ENCODE measurements at places on chromosomes 11 and 22.
A peak's percentile ranks its signal among the peaks of the same experiment; 100 is the strongest.

- no peak for DNase-seq
Measured at GRCh38 chr22:22241554-22241898, 3.1 kb upstream of the VPREB1 start.

DNA sequence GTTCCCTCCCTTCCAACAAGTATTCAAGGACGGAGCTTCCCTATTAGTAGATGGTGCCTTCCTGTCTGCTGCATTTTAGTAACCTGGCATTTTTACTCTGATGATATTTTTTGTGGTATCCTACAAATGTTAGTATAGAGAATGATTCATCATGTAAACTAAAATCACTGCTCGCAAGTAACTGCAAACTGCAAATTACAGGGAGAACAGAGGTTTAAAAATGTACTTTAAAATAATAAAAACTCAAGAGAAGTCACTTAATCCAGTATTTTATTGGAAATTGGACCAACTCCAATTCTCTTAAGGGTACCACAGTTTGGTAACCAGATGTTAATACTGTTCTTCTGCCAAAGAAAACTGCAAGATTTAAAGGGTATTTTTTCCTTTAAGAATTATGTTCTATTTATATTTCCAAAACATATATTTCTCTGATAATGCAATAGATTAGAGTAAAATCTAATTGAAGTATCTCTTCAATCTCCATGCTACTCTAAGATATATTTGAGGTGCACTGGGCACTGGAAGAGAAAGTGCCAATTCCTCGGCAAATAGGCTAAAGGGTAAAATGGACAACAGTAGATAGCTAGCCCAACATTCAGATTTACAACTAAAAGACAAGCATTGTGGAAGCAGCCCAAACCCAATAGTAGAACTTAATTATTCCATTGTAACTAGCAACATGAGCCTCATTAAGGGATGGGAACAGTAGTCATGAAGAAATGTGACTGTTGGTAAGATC lies 298.0 kb downstream of the TTC28 start:
- no peak for DNase-seq

GRCh38 chr11:133784359-133784758 lies 61.0 kb downstream of the SPATA19 start:
- no peak for DNase-seq

DNA sequence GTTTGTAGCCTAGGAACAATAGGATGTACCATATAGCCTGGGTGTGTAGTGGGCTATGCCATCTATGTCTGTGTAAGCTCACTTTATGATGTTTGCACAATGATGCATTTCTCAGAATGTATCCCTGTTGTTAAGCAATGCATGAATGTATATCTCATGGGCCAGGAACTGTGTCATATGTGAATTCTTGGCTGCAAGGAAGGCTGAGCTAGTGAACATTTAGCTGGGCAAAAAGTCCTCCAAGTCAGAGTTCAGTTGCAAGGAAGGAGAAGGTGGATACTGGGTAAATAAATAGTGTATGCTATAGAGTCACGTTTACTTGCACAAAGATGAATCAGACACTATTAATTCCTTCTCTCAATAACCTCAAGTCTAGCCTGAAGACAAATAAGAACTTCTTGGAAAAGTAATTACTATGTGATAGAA lies 136.1 kb downstream of the EHF start:
- DNase-seq, result no peak

DNA sequence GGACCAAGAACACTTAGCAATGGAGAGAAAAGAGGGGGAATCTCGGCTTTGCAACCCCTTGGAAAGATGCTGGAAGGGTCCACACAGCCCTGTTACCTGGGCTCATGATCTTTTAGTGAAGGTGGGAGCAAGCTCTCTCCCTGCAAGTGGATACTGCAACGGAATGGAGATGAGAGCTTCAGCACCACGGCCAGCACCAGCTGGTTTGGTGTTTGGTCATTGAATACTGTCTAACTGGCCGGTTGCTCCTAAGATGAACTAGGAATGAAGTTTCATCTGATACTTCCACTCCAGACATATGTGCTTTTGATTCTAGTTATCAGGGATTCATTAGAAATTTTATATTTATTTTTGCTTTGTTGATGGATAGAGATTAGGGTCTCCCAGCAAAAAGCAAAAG lies 16.3 kb downstream of the HTR3A start:
- DNase-seq, result no peak

GRCh38 chr11:45468267-45468856 lies 182.2 kb upstream of the SYT13 start:
- DNase-seq, result no peak

DNA sequence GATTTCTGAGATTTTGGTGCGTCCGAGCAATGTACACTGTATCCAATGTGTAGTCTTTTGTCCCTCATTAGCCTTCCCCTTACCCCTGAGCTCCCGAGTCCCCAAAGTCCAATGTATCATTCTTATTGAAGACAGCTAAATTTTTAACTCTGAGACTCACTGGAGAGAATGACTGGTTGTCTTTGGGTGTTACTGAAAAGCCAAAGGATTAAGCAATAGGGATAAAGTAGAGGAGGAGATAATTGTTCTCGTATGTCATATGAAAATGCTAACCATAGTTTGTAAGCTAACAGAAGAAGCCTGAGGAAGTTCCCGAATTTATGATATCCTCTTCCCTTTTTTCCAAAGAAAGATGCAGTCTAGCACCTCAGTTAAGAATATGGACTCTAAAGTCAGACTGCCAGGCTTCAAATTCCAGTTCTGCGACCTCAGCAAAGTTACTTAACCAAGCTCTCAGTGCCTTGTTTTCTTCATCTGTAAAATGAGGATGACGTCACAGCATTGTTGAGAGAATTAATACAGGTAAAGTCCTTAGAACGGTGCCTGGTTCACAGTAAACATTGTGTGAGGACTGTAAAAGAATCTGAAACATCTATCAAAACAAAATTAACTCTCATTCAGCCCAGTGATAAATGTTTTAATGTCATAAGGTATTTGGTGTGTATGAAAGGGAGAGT lies 1.6 kb upstream of the MSANTD2 start:
- no peak for DNase-seq

DNA sequence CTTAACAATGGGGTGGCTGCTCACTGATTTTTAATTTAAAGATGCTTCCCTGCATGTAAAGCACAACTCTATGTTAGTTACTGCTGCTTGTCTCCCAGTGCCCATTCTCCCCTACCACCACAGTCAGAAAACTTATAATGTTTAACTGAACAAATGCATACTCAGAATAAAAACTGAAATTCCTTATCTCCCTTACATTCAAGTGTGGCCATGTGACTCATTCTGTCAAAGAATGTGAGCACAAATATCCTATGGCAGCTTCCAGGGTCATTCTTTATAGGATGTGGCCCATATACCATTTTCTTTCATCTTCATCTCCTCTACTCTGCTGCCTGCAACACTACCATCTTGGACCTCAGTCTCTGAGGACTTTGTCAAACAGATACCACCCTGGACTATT lies 374.8 kb downstream of the DYNC2H1 start:
- no peak for DNase-seq

- DNase-seq, result no peak
Measured at GRCh38 chr11:45423036-45423435, 136.9 kb upstream of the SYT13 start.

- peak; percentile 87 for DNase-seq
Measured at GRCh38 chr11:72446929-72447769, 12.8 kb upstream of the CLPB start.

GRCh38 chr22:49554741-49555140 lies 272.9 kb downstream of the BRD1 start:
- DNase-seq, result no peak

DNA sequence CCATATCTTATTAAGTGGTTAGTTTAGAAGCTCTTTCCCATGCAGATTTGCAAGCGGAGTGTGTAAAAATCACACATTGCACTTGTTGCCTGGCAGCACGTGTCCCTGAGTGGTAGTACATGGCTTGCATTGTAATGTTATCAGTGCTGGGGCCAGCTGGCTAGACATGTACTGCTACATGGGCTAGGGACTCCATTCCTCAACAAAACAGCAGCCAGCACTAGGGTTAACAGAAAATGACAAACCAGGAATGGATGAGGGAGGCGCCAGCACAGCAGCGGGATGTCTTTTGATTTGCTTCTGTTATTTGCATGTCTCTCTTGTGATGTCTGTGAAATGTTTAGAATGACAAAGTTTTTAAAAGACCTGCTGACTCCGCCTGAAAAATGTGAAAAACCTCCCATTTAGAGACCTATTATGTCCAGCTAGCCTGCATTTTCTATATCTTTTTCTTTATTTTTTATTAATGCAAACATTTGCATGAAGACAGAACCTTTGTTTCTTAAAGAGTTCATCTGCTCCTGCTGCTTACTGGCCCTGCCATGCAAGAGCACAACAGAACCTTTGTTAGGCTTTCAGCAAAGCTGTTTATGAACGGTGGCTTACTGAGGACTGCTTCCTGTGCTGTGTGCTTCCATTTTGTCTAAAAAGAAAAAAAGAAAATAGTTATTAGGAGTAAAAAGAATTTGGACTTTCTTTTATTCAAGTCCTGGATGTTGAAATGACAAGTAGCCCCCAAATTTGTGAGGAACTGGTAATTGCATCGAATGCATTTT lies 40.7 kb downstream of the CSTPP1 start:
- DNase-seq, result no peak

GRCh38 chr11:60950933-60951605 lies 907 bp downstream of the SLC15A3 start:
- no peak for DNase-seq

GRCh38 chr11:128908391-128909246 lies 17.5 kb downstream of the KCNJ5 start:
- DNase-seq, result no peak

DNA sequence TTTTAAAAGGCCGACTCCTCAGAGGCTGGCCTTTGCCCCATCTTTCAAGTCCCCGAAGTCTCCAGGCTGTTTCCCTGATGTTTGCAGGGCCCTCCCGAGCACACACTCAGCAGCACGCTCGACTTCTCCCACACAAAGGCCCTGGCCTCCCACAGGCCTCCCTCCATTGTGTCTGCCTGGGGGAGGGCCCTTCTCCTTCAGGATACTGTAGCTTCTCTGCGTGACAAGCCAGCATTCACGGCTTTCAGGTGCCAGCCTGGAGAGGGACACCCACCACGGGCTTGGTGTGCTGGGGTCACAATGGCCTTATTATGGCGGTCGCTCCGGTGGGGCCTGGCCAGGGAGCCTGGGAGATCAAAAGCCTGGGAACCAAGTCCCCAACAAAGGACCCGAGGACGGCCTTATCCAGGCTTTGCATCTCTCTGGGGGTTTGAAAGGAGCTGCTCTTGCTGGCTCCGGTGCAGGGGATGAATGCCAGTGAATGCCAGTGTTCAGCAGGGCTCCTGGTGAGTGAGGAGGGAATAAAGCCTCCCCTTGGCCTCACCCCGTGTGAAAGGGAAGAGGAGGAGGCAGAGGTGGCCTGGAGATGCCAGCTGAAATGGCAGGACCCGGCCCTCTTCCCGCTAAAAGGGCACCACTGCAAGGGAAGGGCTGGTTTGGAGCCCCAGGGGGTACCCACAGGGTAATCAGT lies 55.0 kb downstream of the TRAF6 start:
- no peak for DNase-seq

DNA sequence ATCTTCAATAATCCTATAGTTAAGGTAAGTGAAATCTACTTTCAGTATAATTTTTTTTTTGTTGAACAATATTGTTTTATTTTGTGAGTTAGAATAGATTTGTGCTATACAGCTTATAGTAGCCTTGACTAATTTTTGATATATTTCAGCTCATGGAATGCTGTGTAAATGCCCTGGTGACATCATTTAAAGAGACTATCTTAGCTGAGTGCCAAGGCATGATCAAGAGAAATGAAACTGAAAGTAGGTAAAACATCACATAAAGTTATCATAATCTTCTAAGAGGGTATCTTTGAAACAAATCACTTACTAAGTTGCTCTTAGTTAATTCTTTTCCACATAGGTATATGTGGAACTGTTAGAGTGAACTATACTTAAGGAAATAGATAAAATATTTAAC lies 51.4 kb upstream of the ACAT1 start:
- DNase-seq, result peak; percentile 33

GRCh38 chr22:45863981-45864751 lies 112.8 kb downstream of the WNT7B start:
- no peak for DNase-seq

- DNase-seq, result no peak
Measured at GRCh38 chr22:26568207-26568706, 21.7 kb downstream of the TPST2 start.

DNA sequence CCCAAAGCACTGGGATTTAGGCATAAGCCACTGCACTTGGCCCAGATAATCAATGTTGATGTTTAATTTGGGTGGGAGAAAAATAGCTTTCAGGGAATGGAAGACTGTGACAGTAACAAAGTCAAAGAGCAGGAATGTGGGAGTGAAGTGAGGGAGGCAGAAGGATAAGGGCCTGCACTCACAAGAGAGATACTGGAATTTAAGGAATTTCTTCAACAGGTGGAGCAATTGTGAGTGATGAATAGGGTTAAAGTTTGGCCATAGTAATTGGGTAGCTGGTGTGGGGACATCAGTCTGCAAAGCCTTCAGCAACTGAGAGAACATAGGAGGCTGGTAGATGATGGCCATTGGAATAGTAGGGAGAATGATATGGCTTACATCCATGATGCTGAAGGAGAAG lies 8.6 kb upstream of the APBB1 start:
- DNase-seq, result no peak

DNA sequence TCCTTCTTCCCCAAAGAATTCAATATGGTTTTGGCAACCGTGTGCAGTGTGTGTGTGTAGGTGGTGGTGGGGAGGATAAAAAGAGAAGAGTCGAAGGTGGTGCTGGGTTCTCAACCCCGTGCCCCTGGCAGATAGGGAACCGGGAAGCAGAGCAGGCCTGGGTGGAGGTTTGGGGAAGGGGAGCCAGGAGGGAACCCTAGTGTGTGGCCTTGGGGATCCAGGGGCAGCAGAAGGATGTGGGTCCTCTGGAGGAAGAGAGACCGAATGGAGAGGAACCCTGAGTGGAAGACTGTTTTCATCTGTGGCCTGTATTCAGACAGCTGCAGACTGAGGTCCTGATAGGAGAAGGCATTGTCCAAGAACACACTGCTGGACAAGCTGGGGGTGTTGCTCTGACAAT lies 73.3 kb upstream of the B3GAT1 start:
- DNase-seq, result no peak

DNA sequence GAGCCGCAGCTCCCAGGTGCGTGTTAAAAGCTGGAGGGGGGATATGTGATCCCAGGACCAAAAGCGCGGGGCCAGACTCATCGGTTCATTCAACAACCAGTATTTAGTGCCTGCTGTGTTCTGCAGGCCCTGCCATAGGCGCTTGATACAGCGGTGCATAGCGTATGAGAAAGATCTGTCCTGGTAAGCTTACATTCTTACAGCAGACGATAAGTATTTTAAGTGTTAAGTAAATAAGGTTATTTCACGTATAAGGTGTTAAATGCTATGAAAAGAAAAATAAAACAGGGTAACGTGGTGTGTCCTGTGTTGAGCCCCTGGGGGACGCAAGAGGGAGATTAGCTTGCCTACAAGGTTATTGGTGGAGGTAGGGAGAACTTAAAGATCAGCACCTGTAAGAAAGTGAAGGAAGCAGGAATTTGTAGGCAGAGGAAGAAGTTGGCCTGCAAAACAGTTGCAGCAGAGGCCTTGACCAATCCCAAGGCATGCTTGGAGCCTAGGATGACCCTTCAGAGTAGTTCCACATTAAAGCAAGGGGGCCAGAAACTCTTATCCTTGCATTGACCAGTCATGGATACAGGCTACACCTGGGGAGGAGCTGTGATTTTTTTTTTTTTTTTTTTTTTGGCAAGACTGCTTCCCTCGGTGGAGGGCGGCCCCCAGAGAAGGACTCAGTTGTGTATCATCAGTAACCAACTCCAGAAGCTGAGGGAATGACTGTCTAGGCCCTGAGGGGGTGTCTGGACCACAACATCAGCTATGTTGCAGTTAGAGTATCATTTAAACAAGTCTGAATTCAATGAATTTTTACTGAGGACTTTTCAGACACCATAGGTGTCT lies 487 bp upstream of the LIPT2 start:
- peak; percentile 52 for DNase-seq

GRCh38 chr11:111777094-111778046 lies 11.2 kb upstream of the PPP2R1B start:
- peak; percentile 83 for DNase-seq
